ENCODE measurements at places on chromosomes 1 and 21. TPM values are rescaled to one million over a fixed set of nuclear protein-coding genes. Genes with fewer than 3 reads are reported as not detected.

DNA sequence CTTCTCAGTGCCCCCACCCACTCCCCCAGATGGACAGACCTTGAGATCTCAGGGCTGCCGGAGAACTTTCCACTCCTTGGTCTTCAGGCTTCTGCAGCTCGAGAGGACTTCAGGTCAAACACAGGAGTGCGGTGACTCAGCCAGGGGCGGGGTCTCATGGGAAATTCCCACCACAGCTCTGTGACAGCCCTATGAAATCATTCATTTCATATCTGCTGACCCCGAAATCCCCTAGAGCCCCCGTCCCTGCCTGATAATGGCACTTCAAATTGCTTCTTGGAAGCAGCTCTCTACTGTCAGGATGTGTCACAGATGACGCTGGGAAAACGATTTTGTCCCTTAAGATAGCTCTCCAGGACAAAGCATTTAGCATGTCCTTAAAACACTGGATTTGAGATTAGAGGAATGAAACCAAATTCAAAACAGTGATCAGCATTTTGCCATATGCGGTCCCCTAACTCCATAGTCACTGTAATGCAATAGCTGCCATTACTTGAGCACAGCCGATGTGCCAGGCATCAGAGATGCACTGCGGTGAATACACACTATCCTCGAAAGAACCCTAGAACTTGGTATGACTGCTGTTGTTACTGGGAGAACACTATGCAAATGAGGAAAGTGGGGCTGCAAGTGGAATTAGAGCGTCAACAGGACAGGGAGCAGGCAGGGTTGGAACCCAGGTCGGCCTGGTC is at the start of gene TNFRSF9:
Gene TNFRSF9 (minus strand): TSS at position 95 of the 692 bp plus-strand sequence. CDS start 845 bp downstream, outside the sequence.
- no peak for DNase-seq

GRCh38 chr1:40703316-40703715 is 11.8 kb downstream of the NFYC start:
- no peak for DNase-seq

- DNase-seq: no peak
Measured at GRCh38 chr1:177571076-177571475, 398.8 kb downstream of the SEC16B start.

- peak; percentile 20 for DNase-seq
Measured at GRCh38 chr1:17984583-17984982, 123.0 kb upstream of the IGSF21 start.

DNA sequence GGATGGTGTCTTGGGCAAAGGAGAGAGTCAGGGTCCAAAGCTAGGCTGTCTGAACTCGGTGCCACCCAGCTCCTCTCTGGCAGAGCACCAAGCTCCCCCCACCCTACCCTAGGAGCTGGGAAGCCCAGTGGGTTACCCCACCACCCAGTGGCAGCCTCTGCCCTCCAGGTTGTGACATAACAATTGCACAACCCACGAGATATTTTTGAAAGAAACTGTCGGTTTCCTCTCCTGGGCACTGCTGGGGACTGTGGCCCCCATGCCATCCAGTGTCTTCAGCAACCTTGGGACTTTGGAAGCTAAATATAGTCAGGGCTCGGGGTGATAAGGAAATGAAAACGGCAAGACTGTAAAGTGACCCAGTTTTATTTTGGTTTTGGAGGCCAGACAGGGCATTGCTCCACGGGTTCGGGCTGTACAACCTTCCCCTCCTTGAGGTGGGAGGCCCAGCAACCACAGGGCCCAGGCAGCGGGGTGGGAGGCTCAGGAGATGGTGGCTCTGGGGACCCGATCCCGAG is 1.4 kb downstream of the CITED4 start:
- no peak for DNase-seq

GRCh38 chr1:58773406-58773840 is 10.4 kb downstream of the JUN start:
- DNase-seq: no peak

DNA sequence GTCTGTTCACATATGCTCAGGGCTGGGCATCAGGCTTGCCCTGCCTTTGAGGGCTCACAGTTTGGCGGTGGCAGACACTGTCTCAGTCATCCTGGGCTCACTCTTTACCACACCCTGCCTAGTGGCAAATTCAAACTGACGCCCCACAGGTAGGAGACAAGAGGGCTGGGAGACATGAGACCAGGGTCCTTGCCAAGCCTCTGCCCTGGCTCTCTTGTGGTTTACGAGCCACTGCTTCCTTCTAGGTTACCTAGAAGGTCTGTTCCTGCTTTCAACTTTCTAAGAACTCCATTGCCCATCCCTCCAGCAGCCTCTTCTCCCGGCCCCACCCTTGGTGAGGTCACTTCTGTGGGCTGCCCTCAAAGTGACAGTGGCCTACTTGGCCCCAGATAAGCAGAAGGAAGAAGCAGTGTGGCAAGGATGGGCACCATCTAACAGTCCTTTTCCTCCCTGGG is 10.5 kb downstream of the KIF21B start:
- no peak for DNase-seq

DNA sequence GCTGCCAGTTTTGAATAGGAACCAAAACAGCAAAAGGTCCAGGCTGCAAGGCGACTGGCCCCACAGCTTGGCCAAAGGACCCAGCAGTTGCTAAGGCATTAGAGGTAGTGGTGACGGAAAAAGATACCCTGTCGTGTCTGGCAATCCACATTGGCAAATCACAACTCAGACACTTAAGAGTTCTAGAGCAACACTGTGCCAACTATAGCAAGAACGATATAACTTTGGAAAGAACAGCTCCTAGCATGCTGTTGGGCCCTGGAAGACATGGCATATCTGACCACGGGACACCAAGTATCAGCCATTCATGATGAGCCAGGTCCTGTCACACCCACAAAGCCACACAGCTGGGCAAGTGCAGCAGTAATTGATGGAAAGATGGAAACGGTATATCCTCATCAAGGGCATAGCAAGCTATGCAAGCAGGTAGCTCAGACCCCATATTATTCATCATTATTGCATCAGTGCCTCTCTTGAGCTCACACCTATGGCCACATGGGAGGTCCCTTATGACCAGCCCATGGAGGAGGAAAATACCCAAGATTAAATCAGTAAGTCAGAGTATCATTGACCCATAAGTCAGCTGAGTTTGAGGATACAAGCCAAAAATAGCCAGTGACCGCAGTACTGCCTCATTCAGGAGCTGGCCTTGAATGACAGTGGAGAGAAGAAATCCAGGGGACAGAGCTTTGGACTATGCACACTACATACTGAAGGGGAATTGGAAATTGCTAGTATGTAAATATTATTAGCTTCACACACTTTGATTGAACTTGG is 221.2 kb downstream of the SETD4 start:
- DNase-seq: no peak

DNA sequence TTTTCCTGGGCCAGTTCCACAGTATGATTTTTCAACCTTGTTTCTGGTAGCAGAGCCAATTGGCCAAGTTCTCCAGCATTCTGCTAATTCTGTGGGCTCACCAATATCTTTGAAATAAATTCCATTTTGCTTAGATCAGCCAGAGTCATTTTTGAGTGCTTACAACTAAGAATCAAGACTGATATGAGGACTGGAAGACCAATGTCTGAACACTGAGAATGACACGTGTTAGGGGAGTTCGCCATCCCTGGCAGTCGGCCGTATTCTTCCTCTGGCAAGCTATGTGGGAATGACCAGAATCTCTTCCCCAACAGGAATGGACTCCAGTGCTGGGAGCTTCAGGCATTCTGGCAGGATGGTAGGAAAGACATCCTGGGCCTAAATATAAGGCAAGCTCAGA is 4.9 kb upstream of the TENT5C start:
- no peak for DNase-seq

DNA sequence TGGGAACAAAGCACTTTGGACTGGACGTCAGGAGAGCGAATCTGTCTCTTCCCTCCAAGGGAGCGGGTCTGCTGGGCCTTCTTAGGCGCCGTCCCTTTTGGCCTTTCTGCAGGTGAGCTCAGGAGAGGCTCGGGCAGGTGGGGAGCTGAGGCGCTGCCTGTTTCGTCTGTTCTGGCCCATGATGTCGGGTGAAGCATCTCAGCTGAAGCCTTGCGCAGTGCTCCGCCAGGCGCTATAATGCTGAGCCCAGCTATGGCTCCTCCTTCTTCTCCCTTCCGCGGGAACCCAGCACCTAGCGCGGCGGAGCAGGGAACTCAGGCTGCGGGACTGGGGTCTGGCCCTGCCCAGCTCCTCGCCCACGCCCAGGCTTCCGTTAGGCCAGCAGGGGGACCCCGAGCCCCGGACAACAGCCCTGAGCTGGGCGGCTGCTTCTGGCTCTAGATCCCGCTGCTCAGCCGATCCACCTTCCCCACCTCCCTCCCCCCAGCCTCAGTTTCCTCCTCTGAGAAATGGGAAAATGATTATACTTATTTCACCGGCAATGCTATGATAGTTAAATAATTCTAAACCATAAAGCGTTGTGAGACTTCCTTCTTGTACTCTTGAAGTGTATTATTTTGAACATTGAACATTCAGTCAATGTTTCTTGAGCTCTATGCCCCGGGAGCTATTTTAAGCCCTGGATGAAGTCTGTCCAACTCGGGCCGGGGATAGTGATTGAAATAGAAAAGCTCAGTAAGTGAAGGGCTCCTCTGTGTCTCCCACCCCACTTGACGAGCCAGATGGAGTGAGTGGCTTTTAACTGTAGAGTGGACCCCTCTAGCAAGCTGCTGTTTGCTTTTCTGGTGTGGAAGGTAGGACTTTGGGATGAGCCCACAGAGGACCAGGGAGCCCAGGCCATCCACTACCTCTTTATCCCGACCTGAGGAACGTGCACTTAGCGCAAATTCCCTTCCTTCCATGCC is 9.6 kb upstream of the ADORA1 start:
- DNase-seq: peak; percentile 30

DNA sequence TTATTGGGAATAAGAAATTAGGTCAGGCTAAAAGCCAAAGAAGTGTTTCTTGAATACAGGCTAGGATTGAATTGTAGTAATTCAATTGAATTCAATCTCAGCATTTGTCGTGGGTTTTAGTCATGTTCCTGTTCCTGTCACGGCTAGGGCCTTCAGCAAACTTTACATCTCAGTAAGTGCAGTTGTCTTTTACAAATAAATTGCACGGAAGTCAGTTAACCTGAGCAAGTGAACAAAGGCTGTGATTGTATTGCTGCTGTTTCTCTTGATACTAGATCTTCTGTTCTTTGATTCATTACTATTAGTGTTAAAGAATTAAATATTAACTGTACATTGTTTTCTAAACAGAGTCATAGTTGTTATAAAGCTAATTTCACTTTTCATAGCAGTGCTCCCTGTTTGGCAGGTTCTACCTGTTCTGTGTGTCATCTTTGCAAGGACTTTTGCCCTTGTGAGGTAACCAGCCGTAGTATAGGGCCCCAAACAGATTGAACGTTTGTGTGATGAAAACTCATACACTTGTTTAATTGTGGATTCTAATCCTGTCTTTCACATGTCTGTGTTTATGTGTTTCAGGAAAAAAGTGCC is 164.4 kb downstream of the EDEM3 start:
- no peak for DNase-seq

- DNase-seq: no peak
Measured at GRCh38 chr1:115729756-115730155, 38.8 kb downstream of the CASQ2 start.

DNA sequence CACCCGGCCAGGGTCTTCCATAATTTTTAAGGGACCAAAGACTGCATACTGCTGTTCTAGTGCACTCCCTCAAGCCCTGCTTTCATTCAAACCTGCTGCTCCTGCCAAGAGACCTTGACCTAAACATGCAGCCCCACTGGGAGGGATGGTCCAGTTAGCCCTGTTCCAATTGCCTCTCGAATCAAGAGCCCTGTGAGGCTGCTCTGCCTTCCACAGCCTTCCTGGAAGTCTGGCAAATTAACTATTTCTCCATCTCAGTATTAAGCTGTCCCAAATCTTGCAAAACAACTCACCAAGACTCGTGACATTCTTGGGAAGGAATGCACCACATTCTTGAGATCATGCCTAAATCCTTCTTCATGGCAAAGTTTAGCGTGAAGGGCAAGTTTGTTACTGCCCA is 231.3 kb downstream of the C1orf94 start:
- DNase-seq: no peak

DNA sequence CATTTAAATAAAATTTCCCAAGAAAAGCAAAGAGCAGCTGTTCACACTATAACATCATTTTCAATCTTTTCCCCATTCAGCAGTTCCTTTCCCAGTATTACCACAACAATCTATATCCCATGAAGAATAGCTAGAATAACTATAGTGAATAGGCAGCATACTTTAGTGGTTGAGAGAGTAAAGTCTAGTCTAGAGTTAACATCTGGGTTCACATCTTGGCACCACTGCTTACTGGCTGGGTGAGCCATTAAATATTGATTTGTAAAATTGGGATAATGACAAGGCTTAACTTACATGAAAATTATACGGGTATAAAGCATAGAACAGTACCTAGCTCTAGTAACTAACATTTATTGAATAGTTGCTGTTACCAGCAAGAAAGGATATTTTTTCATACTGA is 14.4 kb downstream of the S100PBP start:
- DNase-seq: no peak

- DNase-seq: no peak
Measured at GRCh38 chr1:145879775-145880174, 5.9 kb downstream of the ANKRD35 start.

GRCh38 chr1:182674346-182675246 is 9.8 kb downstream of the RGS8 start:
- DNase-seq: no peak

DNA sequence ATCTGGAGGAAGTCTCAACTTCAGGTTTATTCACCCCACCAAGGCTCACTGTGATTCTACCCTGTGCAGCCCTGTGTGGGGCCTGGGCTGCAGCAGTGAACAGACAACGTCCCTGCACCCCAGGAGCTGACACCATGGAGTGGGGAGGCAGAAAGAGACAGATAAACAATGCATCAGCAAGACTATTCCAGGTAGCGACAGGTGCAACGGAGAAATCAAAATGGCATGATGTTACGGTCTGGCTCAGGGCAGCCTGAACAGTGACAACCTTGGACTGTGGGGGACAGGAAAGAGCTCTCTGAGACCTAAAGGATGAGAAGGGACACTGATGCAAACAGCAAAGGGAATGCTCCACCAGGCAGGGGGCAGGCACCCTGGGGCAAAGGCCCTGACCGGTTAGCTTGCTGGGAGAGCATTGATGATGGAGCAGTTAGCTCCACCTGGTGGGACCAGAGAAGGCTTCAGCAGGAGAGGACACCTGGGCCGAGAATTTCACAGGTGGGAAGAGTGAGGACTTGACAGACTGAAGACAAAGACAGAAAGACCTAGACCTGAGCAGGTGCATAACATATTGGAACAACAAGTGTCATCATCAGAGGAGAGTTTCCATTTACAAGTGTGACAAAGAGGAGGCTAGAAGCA is 589.9 kb downstream of the MATN1 start:
- DNase-seq: no peak

DNA sequence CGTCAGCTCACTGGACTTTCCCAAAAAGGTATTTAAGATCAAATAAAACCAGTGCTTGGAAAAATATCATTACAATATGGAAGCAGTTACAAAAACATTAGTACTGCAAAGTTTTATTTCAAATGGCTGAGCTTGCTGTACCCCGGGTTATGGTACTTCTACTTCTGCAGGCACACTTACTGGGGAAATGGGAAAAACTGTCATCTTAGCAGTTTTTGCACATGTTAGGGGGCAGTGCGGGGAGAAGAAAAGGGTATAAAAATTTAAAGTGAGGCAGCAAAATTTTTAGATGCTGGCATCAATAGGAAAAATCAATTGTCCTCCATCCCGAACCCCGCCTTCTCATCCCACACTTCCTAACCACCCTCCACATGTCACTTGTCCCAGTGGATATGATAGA is 133.4 kb downstream of the ATG4C start:
- DNase-seq: no peak

ERICH3 gene
- not detected for total RNA-seq

GATAD2B gene
- 5.3 TPM for total RNA-seq

CFHR3 gene
- total RNA-seq: not detected

LCE2B gene
- not detected for total RNA-seq

CD5L gene
- not detected for total RNA-seq

PADI1 gene
- total RNA-seq: not detected

NTRK1 gene
- not detected for total RNA-seq

CYYR1 gene
- not detected for total RNA-seq

S1PR1 gene
- total RNA-seq: not detected

FBXO2 gene
- 112 TPM for total RNA-seq

All from HepG2 (cell line).